ENCODE measurements at places on chromosomes 16 and 17.
A peak's percentile ranks its signal among the peaks of the same experiment; 100 is the strongest.

- DNase-seq = no peak
These were observed 99.6 kb downstream of the CA4 start for GRCh38 chr17:60249290-60249826.

DNA sequence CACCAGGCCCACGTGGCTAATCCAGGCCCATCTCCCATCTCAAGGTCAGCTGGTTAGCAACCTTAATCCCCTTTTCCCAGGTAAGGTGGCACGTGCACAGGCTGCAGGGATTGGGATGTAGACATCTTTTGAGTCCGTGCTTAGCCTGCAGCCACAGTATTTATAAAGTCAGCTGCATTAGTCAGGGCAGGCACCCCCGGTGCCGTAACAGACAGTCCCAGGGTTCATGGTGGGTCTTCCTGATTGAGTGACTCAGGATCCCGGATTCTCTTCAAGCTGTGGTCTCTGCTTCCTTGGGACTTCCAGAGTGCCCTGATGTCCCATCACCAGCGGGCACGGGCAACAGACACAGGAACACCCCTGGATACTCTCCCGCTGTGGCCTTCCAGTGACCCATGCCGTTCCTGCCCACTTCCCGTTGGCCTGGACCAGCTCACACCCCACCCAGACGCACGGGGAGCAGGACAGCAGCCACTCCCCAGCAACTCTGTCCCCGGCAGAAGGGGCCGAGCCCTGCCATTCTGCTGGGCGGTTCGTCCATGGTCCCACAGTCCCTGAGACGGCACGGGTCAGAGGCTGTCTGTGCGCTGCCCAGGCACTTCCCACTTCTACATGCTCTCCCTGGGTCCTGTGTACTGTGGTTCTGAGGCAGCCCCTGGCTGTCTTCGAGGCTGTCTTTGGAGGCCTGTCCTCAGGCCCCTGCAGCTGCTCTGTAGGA lies 248.6 kb upstream of the GSE1 start:
- DNase-seq = no peak

DNA sequence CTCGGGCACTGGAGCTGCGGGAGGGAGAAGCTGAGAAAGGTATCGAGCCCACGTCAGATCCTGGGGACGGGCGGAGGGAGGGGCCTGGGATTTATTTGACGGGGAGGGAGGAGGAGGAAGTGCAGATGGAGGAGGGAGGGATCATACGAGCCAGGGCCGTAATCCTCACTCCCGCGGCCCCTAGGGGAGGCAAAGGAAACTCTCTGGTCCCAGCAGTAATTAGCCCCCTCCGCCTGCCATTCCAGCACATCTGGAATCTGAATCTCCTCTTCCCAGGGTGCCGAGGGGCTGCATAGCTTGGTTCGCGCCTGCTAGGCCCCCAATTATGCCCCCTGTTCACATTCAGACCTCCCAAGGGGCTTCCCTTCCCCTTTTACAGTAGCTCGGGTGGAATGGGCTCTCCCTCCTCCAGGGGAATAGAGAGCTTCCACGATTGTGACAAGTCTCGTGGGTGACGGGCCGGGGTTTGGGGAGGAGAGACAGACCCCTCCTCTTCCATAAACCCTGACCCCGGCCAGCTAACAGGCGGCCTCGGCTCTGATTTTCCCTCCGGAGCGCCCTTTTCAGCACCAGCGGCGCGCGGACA lies at the start of gene SEZ6L2:
TSS of gene SEZ6L2 (minus strand) at position 35 of the 586 bp plus-strand sequence. CDS start 531 bp downstream, outside the sequence.
- peak; percentile 60 for DNase-seq

- no peak for DNase-seq
These were observed 473.4 kb downstream of the SOX9 start for GRCh38 chr17:72594248-72594647.

- DNase-seq = no peak
These were observed 99.3 kb upstream of the SOX9 start for GRCh38 chr17:72021417-72022041.

DNA sequence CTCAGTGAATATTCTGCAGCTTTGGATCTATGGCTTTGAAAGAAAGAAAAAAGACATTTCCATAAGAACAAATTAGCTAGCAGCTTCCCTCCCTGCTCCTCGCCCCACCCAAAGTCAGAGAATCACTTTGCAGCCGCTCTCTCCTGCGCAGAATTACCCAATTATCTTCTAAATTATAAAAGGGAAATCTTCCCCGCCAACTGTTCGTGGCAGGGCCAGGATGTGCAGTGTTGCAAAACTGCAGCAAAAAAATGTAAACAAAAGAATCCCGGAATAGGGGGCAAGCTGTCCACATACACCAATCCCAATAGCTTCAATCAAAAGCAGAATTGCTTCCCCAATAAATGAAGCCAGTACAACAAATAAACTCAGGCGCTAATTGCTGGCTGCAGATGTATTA lies 510.6 kb downstream of the RBFOX1 start:
- no peak for DNase-seq

DNA sequence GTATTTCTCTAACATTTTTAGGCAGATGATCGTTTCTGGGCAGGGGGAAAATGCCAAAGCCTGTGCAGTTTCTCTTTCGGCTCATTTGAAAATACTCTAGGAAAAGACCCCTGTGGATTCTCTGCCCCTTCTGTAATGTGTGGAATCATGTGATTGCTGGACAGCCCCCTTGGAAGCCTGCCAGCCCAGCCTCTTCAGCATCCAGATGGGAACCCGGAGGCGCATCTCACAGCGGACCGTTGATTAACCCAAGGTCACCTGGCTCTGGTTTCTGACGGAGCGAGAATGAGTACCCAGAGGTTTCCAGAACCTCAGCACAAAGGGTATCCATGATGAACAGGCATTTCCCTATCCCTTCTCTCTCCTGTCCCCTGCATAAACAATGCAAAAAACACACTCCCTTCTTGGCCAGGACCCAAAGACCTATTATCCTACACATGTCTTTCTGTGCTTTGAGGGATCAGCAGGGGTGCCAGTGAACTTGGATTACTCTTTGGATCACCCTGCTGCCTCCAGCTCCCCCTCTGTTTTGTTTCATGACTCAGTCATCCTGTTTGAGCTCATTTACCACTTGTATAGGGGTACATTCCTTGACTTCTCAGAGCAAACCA lies 957.1 kb upstream of the RBFOX1 start:
- DNase-seq = no peak

- peak; percentile 44 for DNase-seq
These were observed 31.8 kb upstream of the NAT9 start for GRCh38 chr17:74807925-74808324.

DNA sequence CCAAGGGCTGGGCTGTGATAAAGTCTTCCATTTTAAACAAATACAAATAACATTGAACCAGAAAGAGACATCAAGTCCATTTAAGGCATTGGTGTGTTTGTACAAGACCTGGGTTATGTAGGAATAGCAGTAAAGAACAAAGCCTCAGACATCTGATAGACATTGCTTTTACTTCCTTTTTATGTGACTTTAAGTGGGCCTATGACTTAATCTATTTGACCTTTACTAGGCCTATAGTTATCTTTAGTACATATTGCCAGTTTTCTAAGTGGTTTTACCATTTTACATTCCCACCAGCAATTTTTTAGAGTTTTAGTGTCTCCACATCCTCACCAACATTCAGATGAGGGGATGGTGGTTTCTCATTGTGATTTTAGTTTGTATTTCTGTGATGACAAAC lies 298.8 kb downstream of the ZFHX3 start:
- no peak for DNase-seq

DNA sequence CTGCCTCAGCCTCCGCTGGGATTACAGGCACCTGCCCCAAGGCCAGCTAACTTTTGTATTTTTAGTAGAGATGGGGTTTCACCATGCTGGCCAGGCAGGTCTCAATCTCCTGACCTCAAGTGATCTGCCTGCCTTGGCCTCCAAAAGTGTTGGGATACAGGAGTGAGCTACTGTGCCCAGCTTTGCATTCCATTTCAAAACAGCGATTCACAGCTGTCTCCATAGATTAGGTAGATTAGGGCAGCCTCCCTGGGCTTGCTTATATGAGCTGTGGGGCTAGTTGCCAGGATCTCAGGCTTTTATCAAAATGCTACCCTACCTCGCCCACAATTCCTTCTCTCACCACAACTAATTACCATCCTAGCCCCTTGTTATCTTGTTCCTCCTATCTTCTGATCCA lies 176.4 kb upstream of the ZKSCAN2 start:
- no peak for DNase-seq

GRCh38 chr17:78915872-78916632 lies 9.1 kb downstream of the TIMP2 start:
- DNase-seq = peak; percentile 99

DNA sequence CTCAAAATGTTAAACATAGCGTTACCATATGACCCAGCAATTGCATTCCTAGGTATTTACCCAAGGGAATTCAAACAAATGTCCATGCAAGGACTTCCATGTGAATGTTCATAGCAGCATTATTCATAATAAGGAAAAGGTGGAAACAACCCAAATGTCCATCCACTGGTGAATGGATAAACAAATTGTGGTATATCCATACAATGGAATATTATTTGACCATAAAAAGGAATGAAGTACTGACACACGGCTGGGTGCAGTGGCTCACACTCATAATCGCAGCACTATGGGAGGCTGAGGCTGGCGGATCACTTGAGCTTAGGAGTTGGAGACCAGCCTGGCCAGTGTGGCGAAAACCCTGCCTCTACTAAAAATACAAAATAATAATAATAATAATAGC lies 24.1 kb upstream of the GOSR2 start:
- no peak for DNase-seq

DNA sequence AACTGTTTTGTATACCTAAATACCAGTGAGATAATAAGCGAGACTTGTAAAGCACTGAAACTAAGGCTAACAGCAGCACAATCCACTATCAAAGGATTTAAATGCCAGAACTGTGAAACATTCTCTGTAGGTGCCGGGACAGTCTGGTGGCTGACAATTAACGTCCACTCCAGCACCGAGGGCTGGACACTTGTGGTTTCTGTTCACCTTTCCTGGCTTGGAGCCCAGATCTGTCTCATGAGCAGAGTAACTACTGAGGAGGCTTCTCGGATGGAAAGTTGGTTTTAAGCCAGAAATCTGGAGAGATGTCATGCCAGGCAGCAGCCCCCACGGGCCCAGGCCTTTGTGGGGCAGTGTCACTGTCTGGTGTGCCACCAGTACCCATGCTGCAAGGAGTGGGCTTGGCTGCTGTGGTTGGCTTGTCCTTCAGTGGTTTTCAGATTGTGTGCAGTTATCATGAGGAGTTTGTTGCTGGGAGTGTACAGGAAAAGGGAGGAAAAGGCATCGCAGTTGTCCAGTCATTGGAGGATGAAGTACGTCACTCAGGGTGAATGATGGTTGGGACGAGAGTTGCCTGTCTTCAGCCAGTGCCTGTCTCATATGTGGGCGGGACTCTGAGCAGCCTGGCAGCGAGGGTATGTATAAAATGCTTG lies 35.5 kb downstream of the UBN1 start:
- DNase-seq = no peak

DNA sequence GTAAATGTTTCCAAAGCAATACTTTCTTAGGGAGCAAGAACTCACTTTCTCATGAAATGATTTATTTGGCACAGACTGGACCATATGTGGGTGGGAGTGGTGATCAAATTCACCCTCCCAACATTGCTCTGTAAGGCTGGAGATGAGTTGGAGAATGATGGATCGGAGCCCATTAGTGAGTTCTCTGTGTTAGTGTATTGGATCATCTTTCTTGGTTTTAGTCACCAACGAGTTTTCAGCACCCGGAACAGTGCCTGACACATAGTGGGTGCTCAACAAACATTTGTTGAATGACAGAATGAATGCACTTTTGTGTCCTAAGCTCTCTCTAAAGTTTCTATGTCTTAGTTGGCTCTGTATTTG lies 104.5 kb upstream of the FAM20A start:
- no peak for DNase-seq

- no peak for DNase-seq
These were observed 28.7 kb upstream of the DDX52 start for GRCh38 chr17:37671824-37672547.

GRCh38 chr17:27578718-27579085 lies 52.3 kb upstream of the LGALS9 start:
- DNase-seq = no peak

DNA sequence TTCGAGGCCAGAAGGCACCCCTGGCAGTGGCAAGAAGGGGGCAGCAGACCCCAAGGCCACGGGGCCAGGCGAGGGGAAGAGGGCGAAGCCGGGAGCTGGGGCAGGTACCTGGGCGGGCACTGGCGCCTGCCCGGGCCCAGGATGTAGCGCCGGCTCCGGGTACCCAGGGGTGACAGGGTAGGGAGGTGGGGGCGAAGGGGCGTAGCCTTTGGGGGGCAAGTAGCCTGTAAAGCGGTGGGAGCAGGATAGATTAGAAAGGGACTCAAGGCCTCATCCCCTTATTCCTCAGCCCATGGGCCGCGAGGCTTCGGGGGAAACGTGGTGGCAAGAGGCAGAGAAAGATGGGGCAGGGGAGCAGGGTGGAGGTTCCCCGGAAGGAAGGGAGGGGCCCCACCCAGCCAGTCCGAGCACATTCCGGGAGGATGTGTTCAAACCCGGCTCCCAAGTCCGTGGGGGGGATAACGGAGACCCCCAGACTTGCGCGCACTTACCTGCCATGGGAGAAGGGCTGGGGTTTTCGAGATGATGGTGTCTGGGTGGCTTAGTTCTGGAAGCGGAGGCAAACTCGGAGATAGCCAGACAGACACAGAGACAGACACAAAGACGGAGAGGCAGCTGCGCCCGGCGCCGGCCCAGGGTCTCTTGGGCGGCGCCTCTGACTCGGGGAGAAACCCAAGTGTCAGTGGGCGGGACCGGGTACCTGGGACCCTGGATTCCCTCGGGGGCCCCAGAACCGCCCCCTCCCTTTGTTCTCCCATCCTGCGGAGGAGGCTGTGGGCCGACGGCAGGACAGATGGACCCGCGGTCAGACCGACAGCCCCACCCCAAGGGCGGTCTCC lies 493 bp downstream of the PLSCR3 start:
- DNase-seq = no peak

- DNase-seq = no peak
These were observed 8.4 kb upstream of the SRCIN1 start for GRCh38 chr17:38613981-38614779.

- DNase-seq = no peak
These were observed 3.7 kb downstream of the RHBDL3 start for GRCh38 chr17:32269377-32269776.

GRCh38 chr17:32490101-32490482 lies 3.3 kb downstream of the CDK5R1 start:
- DNase-seq = no peak

- peak; percentile 93 for DNase-seq
These were observed 161.5 kb downstream of the FTO start for GRCh38 chr16:53865494-53865863.

DNA sequence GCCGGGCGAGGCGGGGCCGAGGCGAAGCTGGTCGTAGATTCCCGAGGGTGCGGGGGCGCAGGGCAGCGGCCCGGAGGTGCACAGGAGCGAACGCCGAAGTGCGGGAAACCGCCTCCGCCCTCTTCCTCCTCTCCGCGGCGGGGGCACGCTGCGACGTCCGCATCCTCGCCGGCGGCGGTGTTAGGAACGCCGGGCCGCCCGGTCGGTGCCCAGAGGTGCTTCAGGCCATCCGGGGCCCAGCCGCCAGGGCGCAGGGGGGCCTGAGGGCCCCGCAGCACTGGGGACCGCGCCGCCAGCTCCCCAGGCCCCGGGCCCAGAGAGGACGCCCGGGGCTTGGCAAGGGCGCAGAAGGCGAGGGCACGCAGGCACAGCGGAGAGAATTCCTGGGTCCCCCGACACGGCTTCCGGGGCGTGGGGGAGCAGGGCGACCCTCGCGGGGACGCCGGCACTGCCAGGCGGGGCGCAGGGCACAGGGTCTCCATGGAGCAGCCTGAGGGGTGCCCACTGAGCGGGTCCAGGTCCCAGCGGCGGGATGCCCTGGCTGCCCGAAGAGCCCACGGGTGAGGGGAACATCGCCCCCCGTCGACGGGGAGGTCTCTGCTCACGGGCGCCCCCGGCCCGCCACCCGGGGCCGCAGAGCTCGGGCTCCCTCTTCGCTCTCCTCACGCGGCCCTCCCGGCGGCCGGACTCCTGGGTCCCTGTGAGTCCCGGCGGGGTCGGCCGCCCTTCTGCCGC lies 576 bp downstream of the EPOP start:
- DNase-seq = no peak

GRCh38 chr16:50238868-50239301 lies 27.5 kb upstream of the ADCY7 start:
- DNase-seq = no peak
